Inflammatory macrophage treated with lipopolysaccharide for 4 hours (primary cell): ENCODE measurements at places on chromosomes 7 and 10.

DNA sequence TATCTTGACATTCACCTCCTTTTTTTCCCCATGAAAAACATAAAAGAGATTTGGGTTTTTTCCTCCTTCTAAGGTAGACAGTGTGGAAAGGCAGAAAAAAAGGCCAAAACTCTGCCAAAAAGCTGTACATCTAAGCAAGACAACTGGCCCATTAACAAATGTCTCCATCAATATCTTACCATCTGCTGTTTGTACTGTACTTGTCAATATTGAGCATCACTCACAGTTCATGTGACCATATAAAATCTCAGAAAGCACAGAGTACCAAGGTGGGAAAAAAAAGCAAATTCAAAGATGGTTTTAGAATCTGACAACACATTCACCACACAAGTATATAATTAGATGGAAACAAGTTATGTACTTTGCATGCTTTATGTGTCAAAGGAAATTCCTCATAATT is 52.6 kb downstream of the CACNA2D1 start:
- DNase-seq = no peak

- no peak for DNase-seq
Measured at GRCh38 chr10:22534849-22535604, 179.4 kb downstream of the PIP4K2A start.

DNA sequence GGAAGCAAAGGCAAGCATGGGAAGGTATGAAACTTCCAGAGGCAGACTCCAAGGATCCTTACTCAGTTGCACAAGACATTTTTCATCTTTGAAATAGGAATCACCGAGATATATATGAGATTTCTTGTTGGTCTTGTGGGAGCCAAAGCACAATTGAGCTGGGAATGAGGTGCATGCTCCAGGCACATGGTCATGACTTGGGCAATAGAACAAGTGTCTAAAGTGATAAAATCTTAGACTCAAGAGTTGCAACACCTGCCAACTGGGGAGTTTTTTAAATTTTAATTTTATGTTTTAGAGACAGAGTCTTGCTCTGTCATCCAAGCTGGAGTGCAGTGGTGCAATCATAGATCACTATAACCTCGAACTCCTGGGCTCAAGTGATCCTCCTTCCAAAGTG is 169.5 kb upstream of the ADCY1 start:
- DNase-seq = peak; percentile 3

DNA sequence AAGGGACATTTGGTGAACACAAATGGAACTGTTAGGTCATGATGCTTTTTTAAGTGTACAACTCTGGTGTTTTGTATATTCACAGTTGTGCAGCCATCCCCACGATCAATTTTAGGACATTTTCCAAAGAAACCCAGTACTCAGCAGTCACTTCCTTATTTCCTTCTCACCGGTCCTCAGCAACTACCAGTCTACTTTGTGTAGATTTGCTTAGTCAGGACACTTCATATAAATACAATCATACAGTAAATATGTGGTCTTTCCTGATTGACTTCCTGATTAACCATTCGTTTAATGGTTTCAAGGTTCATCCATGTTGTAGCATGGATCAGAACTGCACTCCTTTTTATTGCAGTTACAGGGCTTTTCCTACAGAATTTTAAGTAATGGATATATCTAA is 14.4 kb downstream of the SGPL1 start:
- DNase-seq = peak; percentile 32

GRCh38 chr7:74495112-74496086 is 41.7 kb downstream of the GTF2IRD1 start:
- no peak for DNase-seq

DNA sequence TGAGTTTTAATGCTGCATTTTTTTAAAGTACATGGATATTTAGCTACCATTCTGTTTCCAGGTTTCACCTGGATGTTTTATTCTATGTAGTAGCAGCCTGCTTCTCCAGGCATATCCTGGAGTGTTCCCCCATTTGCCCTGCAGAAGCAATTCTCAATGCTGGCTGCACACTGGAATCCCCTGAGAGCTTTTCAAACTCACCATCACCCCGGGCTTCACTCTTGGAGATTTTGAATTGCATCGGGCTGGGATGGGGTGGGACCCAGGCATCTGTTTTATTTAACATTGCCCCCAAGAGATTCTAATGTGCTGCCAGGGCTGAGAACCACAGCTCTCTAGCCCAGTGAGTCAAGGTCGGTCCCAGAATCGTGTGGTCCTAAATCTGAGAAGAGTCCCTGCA is 113.2 kb upstream of the MACROH2A2 start:
- DNase-seq = no peak

DNA sequence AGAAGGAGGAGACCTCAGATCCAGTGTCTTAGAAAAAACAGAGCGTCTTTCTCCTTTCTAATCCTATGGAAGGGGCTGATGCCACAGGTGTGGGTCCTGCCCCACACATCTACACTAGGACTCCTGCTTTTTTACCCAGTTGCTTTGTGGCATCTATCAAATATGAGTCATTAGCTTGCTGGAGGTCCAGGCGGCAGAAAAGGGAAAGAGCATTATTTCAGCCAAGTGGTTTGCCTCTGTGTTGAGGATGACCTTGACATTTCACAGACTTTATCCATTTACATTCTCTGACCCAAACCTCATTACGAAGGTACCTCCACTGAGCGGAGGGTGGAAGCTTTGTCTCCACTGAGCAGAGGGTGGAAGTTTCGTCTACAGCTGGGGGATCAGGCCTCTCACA is 308.4 kb upstream of the KLF6 start:
- no peak for DNase-seq
